Uterine smooth muscle cell (primary cell): ENCODE measurements at places on chromosomes 16 and 17. TPM values are rescaled to one million over a fixed set of nuclear protein-coding genes. Genes with fewer than 3 reads are reported as not detected.

Gene OGFOD3
- total RNA-seq: 32.5 and 42.4 TPM in 2 replicates

Gene TMEM204
- 4.8 and 7.2 TPM in 2 replicates for total RNA-seq

Gene KRTAP9-8
- total RNA-seq: not detected in 2 replicates

Gene TLCD2
- 2.3 and 4.6 TPM in 2 replicates for total RNA-seq

Gene SDR42E2
- not detected in 2 replicates for total RNA-seq

Gene CYBA
- 138 and 211 TPM in 2 replicates for total RNA-seq

Gene CDH16
- not detected in 2 replicates for total RNA-seq

Gene MYO15A
- total RNA-seq: 0.33 and 0.50 TPM in 2 replicates
